ENCODE measurements at places on chromosomes 16 and 17.

DNA sequence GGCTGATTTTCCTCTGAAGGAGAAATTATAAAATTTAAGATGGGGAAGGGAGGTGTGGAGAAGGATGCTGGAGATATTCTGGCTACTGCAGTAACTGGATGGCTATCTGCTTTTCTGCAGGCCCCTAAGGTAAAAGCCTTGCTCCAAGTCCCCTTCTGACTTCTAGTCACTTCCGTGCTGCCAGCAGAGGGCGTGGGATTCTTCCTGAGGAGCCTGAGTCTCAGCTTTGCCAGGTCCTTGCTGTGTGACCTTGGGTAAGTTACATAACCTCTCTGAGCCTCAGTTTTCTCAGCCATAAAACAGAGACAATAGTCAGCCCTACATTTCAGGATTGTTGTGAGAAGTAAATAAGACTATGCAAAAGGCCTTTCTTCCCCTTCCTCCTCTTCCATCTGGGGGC, 24.3 kb upstream of the TMEM220 start:
- DNase-seq: no peak

GRCh38 chr17:29138971-29139691, 41.1 kb downstream of the MYO18A start:
- no peak for DNase-seq

DNA sequence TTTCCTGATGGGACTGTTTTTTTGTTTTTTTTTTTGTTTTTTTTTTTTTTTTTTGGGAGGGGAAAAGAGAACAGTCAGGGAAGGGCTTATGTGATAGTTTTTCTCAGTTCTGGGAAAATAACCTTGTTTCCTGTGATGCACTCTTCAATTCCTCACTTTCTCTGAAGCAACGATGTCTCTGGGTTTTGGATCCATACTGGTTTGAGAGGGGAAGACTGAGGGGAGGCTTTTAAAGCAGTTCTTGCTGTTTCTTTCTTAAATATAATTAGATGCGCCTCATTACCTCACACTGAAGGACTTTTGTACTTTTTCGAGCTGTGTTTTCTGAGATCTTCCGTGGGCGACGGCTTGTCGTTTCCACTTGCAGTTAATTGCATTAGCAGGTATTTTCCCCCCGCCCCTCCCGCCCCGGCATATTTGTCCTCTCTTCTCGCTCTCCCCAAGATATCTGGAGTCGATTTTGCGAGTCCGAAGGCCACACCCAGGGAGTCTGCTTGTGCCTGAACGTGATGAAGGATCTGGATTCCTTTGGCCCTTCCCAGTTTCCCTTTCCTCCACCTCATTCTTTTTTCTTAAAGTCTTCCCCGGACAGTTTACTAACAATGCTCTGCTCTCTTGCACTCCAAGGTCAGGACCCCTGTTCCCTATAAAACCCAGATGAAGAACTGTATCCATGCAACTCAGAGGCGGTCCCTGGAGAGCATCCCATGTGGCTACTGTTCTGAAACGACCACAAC, 125.2 kb upstream of the ZFHX3 start:
- no peak for DNase-seq

- no peak for DNase-seq
Observed at GRCh38 chr16:58393138-58393504, 850 bp downstream of the GINS3 start.

DNA sequence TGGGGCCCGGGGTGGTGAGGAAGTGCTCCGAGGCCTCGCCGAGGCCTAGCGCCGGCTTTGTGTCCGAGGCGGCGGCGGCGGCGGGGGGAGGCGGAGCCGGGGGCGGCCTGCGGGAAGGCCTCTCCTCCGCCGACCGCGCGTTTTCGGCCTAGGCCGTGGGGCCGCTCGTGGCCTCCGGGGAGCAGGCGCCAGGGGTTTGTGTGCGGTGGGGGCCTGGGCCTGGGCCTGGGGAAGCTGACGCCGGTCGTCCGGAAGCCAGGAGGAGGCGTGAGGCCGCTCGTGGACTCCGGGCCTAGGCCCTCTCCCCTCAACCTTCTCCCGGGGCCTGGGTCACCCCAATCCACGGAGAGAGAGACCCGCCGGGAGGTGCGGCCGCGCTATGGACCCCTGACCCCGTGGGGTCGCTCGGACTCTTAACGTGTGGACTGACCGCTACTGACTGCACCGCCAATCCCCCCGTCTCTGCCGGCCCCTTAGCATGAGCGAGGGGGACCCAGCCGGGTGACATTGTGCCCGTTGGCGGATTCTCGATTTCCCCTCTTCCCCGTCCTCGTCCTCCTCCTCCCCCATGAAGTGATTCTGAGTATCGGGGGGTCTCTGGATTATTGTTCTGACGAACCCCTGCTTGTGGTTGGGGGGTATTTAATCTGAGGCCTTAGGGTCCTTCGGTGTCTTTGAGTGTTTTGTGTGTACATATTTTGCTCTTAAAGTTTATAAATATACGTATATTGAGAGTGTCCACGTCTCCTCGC, 660 bp downstream of the RBBP6 start:
- peak; percentile 80 for DNase-seq

GRCh38 chr17:51434434-51435170, 174.3 kb downstream of the UTP18 start:
- DNase-seq: no peak

DNA sequence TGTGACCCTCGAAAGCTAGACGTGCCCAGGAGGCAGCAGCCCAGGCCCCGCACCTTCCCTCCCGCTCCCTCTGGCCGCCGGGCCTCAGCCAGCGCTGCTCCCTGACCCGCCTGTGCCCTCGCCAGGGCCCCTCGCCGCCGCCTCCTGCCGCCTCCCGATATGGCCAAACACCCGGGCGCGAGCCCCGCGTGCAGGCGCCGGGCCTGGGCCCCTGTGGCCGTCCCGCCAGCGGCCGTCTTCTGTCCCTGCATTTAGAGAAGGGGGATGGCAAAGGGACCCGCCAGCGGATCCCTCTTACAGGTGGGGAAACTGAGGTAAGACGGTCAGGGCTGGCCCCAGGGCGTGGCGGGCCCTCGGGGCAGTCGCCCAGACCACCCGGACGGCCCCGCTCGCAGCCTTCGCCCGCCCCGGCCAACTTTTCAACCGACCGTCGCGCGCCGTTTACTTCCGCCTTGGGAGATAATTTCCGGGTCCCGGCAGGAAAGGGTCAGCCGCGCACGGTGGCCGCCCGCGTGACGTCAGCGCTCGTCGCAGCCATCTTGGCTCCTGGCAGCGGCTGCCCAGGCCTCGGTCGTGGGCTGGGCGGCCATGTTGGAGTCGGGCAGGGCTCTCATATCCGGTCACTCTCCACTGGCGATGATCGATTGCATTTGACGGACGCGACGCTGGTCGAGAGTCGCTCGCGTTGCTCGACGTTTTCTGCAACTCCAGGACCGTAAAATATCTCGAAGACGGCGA, 7.0 kb upstream of the GNG13 start:
- peak; percentile 96 for DNase-seq

DNA sequence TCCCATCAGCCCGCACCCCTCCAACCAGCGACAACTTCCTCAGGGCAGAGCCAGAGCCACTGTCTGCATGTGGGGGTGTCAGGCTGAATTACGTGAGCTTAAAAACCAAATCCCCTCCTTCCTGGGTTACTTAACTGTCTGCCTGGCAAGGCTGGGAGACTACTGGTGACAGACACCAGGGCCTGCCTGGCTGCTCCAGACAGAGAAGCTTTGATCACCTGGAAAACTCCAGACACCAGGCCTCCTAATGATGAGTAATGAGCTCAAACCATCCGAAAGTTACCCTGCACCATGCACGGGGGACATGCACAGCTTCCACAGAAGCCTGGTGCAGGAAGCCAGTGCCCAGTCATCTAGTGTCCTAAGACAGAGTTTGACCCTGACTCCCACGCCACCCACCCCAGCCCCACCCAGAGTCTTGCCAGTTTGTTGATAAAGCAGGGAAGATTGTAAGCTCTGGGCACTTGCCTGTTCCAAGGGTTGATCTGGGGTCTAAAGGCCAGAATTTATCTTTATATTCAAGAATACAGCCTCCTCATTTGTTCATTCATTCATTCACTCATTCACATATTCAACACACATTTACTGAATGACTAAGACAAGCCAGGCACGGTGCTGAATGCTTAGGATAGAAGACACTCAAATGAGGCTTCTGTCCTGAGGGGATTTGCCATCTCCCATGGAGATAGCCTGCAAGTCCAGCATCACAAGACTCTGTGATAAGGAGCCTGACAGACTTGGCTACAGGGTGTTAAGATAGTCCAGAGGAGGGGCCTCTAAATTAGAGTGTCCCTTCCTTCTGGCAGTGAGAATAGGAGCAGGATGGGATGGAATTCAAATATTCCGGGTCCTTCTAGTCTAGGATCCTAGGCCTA, 7.2 kb upstream of the CCDC182 start:
- DNase-seq: no peak

DNA sequence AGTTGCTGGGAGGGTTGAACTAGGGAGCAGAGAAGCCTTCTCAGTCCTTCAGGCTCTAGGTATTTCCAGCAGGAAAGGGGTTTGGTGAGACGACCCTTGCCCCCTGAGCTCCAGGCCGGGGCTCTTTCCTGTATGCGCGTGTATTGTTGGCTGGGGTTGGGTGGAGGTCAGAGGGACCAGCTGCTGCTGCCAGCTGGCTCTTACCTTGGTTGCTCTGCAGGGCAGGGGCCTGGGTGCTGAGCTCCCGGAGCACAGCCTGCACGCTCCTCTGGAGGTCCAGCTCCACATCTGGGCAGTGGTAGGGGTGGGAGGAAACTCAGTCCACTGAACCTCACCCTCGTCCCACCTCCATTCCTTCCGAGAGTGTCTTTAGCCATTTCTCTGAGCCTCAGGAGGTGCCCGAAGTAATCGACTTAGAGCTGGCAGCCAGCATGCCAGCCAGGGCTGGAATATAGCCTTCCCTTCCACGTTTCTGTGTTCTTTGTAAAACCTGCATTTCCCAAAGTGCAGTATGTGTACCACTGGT, 28.0 kb downstream of the PIK3R6 start:
- no peak for DNase-seq

DNA sequence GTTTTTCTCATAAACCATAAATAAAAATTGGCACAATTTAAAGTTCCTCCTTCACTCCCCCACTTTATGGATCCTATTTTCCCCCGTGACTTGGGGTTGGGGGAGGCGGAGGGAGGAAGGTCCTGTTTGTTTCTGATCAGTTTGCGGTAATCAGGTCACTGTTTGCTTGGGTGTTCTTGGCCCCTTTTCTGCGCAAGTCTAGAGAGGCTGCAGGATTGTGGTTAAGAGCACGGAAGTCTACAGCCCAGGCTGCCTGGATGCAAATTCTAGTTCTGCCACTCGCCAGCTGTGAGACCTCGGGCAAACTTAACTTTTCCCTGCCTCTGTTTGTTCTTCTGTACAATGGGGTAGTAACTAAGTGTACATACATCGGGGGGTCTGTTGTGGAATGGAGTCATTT, 12.1 kb downstream of the ATP2C2 start:
- no peak for DNase-seq

- no peak for DNase-seq
Observed at GRCh38 chr17:28188841-28189263, 130.1 kb upstream of the TMEM97 start.

GRCh38 chr16:78866521-78866920, 734.0 kb downstream of the MAF start:
- no peak for DNase-seq

DNA sequence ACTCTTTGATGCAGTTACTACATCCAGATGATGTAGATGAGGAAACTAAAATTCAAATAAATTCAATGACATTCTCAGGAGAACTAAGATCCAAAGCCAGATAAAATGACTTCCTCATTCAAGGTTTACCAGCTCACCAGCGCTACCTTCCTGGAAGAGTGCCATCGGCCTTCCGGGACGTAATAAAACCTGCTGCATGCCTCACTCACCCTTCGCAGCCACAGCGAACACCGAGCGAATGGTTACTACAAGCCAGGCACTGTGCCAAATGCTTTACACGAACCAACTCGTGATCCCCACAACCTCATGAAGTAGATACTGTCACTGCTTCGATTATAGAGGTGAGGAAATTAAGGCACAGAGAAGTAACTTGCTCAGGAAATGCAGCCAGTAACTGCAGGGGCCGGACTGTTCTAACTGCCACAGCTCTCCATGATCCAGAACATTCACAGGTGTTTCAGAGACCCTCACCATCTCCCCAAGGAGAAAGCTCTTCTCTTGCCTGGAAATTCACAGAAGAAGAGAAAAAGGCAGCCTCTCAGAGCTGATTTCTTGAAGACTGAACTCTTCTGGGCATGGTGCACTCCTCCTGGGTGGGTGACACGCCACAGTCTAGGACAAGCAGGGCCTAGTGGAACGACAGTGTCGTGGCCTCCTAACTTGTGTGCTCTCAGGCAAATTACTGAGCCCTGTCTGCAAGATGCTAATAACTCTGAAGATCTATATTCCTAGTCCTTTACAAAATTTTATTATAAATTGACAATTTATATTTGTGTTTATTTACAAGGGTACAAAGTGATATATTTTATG, 46.8 kb downstream of the HIC1 start:
- no peak for DNase-seq

- no peak for DNase-seq
Observed at GRCh38 chr17:73571511-73572130, 72.6 kb downstream of the SDK2 start.

DNA sequence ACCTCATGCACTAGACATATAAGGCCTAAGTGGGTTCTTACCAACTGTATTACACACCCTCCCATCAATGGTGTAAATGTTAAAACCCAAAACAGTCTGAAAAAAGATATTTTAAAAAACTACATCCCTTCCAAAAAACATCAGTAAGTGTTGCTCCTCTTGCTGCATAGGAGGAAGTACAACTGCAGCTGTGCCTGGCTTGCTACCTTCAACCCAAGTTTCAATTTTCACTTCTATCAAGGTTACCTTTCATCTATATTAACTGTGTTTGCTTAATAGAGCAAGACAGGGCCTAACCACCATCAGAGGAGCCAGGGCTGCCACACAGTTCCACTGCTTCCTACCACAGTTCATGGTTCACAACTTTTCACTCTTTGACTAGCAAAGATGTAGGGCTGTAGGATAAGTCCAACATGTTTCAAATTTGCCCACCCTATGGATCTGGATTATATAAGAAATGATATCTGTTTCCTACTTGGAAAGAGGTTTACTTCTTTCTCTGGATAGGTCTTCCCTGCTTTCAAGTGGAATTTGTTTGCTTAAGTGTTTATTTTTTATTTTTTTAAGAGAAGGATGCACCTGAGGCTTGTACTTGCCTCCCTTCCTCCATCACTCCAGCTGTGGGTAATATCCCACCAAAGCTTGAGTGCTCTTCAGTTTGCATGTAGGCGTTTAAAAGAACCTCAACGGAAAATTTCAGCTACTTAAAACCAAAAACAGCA, 56.7 kb downstream of the GRB7 start:
- no peak for DNase-seq

- peak; percentile 25 for DNase-seq
Observed at GRCh38 chr16:57611706-57612105, 16.7 kb upstream of the ADGRG1 start.

- no peak for DNase-seq
Observed at GRCh38 chr17:14901376-14901775, 363.8 kb downstream of the PMP22 start.

- no peak for DNase-seq
Observed at GRCh38 chr17:67509390-67510287, 132.6 kb downstream of the PITPNC1 start.

DNA sequence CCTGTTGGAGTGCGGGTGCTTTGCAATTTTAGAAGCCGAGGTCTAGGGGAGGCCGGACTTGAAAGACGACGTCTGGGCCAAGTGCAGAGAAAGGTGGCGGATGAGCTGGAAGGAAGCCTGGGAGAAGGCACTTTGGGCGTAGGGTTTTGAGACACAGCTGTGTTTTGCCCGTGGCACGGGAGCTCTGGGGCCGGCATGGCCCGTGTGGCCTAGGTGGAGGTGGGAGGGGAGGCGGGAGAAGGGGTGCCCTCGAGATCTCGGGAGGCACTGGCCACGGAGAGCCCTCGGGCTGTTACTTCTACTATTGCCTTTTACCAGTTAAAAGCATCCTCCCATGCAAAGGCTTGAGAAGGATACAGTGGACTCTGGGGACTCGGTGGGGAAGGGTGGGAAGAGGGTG, 161.9 kb downstream of the FOXL1 start:
- no peak for DNase-seq

GRCh38 chr17:49508061-49508865, 13.2 kb downstream of the NGFR start:
- DNase-seq: no peak
